ENCODE measurements at places on chromosomes 3 and 15.

GRCh38 chr3:146024260-146024659 is 136.7 kb downstream of the PLOD2 start:
- DNase-seq, result no peak

- DNase-seq, result no peak
These were observed 15.8 kb upstream of the RAMAC start for GRCh38 chr15:82970078-82970686.

GRCh38 chr3:87997966-87998365 is 60.8 kb downstream of the CGGBP1 start:
- DNase-seq, result no peak

DNA sequence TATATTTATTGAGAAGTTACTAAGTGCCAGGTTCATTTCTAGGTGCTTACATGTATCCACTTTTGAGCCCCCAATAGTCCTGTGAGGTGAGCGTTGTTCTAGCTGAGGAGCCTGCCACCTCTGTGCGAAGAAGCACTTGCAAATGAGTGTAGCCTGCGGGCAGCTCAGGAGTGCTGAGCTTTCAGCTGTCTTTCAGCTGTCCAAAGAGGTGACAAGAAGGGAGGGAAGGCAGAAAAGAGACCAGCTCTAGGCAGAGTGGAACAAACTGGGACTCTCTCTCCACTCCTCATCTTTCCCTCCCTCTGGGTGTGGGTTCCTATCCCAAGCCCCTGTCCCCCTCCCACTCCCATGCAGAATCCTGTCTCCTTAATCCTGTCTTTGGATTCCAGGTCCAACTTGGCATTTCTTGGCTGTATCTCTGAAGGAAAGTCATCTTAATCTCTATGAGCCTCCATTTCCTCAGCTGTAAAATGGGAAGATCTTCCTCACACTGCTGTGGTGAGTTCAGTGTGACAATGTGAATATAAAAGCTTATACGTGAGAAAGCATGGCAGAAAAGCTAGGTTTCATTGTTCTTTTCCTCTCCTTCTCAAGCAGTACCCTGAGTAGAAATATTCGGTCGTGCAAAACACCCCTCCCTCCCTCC is 6.7 kb upstream of the SRP14 start:
- DNase-seq, result no peak

DNA sequence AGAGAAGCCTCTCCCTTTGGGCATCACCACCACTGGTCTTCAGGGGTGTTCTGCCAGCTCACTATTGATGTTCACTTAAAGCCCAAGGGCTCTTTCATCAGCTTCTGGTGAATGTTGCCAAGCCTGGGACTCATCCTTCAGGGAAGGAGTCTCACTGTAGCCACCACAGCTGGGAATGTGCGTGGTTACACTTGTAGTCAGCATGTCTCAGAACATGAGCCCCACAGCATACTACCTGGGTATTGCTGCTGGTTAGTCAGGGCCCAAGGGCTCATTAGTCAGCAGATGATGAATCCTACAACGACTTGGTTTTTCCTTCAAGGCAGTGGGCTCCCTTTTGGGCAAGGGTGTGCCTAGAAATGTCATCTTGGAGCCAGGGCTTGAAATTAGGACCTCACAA is 412.9 kb downstream of the VGLL3 start:
- no peak for DNase-seq

DNA sequence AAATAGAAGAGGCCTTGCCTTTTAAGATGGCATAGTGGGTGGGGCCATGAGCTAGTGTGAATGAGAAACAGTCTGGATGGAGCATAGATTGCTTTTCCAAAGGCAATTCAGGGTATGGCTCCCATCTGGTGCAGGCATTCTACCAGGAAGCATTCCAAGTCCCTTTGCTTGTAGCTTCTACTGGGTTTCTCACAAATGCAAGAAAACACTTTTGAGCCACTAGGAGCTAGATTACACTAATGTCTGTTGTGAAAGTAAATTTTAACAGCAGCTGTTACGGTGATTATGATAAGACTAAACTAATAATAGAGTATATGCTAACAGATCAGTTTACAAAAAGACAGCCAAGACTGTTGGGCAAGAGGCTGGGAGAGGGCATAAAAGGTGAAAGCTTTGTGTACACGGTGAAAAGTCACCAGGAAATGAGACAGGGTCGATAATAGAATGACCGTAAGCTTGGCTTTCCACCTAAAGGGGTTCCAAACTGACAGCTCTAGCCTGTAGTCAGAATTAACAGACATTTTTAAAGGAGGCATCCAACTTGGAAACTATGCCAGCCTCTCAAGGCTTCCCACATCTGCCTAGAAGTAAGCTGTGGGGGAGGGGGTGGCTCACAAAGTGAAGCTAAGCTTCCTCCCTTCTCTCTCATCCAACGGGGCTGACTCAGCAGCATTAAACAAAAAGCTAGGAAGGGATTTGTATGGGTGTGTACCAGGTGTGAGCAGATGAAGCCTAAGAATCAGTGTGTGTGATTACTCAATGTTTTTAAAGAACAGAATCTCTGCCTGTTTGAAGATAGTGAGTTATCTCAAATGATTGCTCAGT is 61.1 kb upstream of the GPD1L start:
- no peak for DNase-seq

DNA sequence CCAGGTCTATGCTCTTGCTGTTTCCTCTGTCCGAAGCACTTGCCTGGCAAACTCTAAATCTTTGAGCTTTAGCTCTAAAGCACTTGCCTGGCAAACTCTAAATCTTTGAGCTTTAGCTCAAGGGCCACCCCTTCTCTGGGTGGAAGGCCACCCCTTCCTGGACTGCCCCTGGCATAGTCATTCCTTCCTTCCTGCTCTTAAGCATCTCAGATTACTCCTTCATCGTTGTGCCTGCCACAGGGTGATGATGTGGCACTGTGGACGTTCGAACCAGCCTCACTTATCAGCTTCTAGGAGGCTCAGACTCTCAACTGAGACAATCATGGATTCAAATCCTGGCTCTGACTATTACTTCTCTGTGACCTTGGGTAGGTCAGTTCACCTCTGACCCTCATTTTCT is 10.5 kb upstream of the CRABP1 start:
- no peak for DNase-seq

- peak; percentile 68 for DNase-seq
These were observed at the start of gene CEMIP for GRCh38 chr15:80778964-80779657. Gene CEMIP (plus strand): TSS chr15:80779370. CDS start chr15:80873880, 94,510 bp downstream.

- no peak for DNase-seq
These were observed 63.5 kb upstream of the PRR20G start for GRCh38 chr3:127351321-127351720.

DNA sequence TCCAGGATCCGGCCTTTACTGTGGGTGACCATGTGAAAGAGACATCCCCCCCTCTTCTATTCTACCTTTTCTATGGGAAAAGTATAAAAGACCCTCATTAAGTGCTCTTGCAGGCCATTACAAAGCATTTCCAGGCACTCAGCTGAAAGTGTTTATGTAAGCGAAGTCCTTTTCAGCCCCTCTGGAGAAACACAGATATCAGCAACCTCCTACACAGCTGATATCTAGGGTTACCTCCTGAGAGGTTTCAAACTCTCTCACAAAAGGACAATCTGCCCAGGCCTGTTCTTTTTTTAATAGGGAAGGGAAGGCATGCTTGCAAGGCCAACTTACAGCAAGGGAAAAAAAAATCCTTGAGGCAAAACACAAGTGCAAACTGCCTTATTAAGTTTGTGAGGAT is 12.6 kb downstream of the ETV5 start:
- DNase-seq, result no peak

DNA sequence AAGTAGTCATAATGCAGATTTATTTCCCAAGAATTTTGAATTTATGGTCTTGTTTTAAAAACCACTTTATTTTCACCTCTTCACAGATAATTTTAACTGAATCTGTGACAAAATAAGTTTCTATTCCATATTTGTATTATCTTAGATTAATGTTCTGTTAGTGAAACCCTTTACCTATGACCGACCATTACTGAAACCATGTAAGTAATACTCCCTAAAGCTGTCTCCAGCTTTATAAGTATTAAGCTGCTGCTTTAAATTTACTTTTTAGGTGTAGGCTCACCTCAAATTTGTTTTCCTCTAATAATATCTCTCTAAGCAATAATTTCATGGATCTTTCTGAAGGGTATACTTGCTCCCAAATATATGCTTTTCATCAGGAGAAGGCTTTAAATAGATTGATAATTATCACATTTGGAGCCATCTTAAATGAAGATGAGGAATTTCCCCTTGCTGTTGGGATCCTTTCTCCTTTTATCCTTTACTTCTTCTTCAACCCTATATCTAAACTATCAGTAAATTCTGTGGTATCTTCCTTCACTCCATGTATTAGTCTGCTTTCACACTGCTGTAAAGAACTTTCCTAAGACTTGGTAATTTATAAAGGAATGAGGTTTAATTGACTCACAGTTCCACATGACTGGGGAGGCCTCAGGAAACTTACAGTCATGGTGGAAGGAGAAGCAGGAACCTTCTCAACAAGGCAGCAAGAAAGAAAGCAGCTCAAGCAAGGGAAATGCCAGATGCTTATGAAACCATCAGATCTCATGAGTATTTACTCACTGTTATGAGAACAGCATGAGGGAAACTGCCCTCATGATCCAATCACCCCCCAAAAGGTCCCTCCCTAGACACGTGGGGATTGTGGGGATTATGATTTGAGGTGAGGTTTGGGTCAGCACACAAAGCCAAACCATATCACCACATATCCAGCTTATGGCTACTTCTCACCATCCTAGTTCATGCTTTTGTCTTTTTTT is 92.3 kb upstream of the P2RY1 start:
- no peak for DNase-seq

DNA sequence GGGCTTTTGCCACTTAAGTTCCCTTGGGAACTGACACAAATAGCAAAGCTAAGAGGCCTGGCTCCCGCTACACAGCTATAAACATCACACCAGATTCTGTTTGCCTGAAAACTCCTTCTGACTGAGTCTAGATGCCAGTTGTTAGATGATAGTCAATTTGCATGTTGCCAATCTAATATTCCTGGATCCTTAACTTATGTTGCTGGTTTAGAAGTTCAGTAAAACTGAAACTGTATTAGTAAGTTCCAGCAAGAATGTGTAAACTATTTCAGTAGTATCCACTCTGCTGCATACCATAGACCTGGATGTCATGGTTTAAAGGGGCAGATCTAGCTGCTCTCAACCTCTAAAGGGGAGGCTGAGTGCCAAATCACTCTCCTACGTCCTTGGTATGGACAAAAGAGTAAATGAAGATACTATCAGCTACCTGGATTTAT is 27.1 kb upstream of the LACTB start:
- DNase-seq, result no peak

DNA sequence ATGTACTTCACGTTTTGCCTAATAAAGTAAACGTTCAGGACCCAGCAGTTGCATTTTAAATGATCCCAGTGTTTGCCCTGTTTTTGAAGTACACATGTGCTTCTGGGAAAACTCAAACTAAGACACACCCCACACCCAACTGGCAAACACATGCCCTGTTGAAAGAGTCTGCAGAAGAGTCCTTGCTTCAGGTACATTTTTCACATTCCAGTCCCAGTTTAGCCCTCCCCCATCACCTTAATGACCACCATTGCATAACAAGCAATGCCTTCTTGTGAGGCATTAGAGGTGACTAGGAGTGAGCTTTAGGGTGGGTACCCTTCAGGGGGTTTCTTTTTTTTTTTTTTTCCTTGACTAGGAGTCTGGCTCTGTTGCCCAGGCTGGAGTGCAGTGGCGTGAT is 322.3 kb downstream of the CNTN4 start:
- no peak for DNase-seq

GRCh38 chr3:163890661-163891060 is 1187.6 kb downstream of the SI start:
- DNase-seq, result no peak

DNA sequence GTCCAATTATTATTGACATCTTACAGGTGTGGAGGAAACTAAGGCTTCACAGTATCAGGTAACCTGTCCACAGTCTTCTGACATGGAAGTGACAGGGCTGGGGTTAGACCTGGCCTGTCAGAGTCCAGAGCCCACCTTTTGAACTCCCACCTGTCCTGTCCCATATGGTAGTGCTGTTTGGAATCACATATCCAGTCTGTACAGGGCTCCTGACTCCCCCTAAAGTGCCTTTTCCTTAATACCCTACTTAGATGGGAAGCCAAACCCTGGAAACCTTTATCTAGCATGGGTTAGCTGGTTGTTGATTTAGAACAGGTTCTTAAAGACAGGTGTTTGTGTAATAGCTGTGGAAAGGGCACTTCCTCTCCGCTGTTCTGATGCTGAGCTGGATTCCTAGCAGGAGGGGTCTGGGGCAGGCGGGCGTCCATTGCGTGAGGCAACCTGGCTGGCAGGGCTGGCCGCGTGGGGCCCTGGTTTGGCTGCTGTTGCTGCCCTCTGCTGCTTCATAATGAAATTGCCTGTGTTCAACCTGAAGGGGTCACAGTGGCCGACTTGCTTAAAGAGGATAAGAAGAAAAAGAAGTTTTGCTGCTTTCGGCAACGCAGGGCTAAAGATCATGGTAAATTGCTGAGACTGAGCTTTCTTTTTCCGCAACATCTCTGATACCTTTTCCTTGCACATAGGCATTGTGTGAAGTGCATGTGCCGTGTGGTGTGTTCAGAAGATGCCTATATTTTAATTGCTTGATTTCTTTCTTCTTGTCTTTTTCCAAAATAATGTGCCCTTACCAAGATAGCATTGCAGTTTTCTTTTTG is 136.2 kb downstream of the CHDH start:
- peak; percentile 67 for DNase-seq

GRCh38 chr3:188830893-188831292 is 340.9 kb upstream of the TPRG1 start:
- no peak for DNase-seq

- no peak for DNase-seq
These were observed 56.6 kb upstream of the APEH start for GRCh38 chr3:49617390-49618013.

- DNase-seq, result no peak
These were observed 309.2 kb downstream of the NSUN3 start for GRCh38 chr3:94372026-94372425.

GRCh38 chr3:158718490-158719170 is 13.6 kb downstream of the RARRES1 start:
- no peak for DNase-seq

DNA sequence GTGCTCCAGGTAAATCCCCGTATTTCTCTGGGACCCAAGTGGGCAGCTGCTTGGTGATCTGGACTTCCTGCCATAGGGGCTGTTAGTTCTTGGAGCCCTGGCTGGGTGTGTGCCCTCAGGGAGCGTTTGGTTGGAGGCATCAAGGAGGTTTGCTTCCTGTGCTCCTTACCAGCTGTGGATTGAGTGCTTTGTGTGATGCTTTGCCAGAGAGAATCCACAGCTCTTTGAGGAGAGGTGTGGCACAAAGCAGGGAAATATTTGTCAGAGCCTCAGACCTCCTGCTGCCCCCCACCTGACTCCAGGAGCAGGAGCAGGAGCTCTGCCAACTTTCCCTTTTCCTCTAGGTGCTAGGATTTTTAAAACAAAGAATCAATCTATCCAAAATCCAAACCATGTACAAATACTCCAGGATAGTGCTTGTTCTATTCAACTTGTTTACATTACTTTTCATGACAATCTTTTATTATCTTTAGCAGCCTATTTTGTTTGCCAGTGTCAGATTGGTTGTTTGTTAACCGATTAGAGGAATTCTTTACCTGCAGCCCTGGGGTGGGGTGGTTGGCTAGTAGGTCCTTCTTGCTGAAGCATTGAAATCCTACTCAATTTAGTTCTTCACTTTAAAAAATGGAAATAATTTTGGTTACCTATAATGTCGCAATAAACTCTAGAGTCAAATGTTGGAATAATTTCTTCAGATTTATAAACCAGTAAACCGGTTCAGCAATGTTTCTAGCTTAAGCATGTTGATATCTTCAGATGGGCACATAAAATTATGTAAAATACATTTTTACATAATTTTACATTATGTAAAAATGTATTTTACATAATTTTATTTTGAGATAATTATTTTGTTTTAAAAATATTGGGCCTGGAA is 2.5 kb downstream of the CTDSPL start:
- no peak for DNase-seq
